Activated naive CD4-positive, alpha-beta T cell treated with Interleukin-2 at 50 U/mL for 16 hours (primary cell): ENCODE measurements at places on chromosomes 13 and 19.

- DNase-seq, result no peak
Observed at GRCh38 chr13:77031656-77032243, 4.8 kb upstream of the FBXL3 start.

DNA sequence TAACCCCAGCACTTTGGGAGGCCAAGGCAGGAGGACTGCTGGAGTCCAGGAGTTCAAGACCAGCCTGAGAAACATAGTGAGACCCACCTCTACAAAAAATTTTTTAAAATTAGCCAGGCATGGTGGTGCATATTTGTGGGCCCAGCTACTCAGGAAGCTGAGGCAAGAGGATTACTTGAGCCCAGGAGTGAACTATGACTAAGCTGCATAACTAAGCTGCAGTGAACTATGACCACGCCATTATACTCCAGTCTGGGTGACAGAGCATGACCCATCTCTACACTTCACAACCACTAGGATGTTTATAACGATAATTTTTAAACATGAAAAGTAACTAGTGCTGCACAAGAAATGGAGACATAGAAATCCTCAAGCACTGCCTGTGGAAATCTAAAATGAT, 352.7 kb upstream of the SGCG start:
- DNase-seq, result no peak

DNA sequence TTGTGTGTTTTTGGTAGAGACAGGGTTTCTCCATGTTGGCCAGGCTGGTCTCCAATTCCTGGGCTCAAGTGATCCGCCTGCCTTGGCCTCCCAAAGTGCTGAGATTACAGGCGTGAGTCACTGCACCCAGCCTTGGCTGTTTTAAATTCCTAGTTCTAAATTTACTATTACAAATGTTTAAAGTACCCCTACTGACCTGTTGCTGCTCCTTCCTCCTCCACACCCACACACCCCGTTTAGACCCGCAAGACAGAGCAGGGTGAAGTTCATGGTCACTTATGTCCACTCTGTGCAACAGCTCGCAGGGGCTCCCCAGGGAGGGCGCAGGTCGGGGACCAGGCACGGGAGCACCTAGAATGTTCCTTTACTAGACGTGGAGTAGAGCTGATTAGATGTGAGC, 28.7 kb downstream of the TMEM161A start:
- no peak for DNase-seq

- no peak for DNase-seq
Observed at GRCh38 chr19:14310055-14310454, 71.2 kb upstream of the ADGRE5 start.

GRCh38 chr19:8631425-8631819, 989 bp downstream of the NFILZ start:
- no peak for DNase-seq

- no peak for DNase-seq
Observed at GRCh38 chr19:9885077-9885552, 50.0 kb downstream of the PIN1 start.

- no peak for DNase-seq
Observed at GRCh38 chr19:49666120-49666444, 349 bp downstream of the BCL2L12 start.

- DNase-seq, result no peak
Observed at GRCh38 chr13:65965501-65965900, 1264.6 kb downstream of the PCDH9 start.

DNA sequence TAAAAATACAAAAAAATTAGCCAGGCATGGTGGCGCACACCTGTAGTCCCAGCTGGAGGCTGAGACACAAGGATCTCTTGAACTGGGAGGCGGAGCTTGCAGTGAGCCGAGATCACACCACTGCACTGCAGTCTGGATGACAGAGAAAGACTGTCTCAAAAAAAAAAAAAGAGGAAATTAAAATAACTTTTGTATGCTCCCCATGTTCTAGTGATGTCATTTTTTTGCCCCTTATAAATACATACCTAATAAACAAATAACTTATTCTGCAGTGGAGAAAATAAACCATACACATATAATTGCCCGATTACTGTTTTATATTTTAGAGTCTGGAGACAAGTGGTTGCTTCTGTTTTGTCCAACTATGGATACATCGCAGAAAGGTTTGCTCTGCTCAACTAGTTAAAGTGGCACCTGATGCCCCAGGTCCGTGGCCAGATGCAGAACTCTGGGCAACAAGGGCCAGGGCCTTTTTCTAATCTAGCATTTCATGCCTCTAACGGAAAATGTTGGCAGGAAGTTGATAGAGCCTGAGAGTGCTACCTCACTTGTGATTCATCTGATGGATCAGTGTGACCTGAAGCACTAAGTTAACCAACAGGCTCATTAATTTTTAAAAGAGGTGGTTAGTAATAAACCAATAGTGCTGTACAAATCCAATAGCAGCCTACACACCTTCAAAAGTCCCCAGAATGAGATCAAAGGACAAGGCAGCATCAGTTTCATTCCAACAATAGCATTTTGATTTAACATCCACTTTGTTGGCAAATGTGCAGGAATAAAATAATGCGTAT, 18.8 kb downstream of the UBE2L5 start:
- DNase-seq, result no peak

- DNase-seq, result no peak
Observed at GRCh38 chr13:93254775-93255174, 28.2 kb downstream of the GPC6 start.

DNA sequence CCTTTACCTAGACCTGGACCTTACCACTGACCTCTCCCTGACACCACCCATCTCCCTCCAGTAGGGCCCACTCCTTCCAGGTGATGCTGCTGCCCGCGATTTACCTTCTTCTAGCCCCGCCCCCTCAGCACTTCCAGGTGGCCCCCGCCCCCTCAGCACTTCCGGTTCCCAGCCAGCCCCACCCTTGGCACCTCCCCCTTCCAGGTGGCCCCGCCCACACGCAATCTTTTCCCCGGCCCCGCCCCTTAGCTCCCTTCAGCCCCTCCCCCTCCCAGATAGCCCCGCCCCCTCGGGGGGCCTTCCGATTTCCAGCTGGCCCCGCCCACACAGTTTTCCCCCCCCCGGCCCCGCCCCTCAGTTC, 586 bp downstream of the LIG1 start:
- DNase-seq, result peak; percentile 87

DNA sequence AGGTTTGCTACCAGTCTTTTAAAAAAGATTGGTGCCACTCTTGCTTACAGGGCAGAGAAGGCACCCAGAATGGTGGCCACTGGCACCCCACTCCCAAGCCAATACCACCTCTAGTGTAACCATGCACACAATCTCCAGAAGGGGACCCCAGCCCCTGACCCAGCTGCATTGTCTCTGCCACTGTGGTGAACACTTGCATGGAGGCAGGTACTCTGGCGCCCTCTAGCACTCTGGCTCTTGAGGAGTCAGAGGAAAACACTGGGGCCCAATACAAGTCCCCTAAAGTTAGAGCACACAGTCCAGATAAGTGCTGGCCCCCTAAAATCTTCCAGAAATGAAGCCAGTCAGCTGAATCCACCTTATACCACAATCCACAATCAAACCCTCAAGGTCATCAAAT, 6.0 kb downstream of the ERVV-1 start:
- no peak for DNase-seq

DNA sequence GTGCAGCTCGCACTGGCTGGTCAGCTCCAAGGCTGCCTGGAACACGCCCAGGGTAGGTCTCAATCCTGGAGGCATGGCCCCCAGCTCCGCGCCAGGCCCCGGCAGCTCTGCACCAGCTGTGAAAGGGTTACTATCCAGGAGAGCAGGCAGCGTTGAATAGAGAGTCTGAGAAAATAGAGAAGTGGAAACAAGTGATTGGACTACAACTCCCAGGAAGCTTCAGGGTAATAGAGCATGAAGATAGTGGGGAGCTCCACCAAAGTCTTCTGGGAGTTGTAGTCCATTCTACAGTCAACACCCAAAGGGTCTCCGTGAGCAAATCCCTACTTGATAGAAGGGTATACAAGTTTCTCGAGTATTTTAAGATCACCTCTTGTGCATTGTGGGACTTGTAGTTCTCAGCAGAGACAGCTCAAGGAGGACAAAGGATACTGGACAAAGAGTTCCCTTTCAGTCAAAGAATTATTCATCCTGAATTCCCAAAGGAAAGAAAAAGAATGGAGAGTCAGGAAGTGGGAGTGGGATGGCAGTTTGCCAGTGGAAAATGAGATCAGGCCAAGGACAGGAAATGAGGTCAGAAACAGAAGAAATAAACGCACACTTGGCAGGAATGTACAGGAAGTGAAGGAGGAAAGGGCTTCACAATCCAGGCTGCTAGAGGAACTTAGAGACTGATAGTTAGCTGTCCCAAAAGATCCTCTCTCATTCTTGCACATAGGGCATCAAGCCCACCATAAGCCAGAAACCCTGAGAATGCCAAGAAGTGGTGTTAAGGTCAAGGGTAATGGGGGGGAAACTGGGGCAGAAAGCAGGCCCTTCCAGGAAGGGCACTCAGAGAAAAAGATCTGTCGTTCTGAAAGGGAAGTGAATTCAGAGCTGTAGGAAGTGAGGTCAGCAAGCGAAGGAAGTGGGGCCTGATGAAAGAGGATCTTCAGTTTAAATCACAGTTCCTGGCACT, 5.5 kb upstream of the MAMSTR start:
- no peak for DNase-seq

DNA sequence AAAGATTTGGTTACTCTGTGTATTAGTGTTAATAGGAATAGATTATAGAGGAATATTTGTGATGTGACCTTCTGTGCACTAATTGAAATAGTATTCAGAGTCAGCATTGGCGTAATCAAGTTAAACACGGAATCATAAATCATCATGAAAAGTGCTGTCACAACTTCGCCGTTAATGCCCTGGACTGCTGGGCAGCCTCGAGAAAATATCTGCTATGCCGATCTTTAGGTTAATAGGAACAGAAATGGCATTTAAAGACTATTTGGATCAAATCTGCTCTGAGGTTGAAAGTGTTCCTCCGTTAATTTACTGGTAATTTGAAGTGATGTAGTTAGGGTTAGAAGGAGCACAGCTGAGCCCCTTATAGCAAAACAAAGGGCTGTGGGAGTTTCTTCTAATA, 219.0 kb downstream of the MZT1 start:
- DNase-seq, result no peak

DNA sequence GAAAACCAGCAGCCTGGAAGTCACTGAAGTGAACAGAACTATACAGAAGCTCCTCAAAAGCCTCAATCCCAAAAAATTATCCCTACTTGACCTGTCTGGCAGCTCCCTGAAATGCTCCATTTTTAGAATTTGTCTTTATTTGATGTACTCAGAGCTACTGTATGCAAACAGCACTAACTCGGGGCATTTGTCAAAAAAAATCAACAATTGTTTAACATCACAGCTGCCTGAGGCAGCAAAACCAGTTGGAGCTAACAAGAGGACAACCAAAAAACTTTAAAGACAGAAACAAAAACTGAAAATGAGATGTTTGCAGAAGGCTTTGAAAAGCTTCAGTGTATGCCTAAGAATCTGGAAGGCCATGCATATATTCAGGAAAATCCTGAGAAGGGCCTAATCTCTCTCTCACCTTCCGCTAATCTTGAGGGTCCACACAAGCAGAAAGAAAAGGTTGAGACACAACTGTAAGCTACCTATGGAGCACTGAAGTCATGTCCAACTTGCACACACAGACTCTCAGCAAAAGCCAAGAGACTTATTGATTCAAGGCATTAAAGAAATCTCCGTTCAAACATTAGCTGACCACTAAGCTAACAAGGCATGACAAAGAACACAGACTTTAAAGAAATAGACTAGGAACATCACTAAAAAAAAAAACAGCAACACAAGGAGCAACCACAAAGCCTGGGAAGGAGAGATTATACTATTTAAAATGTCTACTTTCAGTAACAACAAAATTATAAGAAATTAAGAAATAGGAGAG, 16.1 kb downstream of the VWA8 start:
- DNase-seq, result no peak
